Omental fat pad (tissue), 4 donors: ENCODE measurements at places on chromosomes 2 and 18.
A peak's percentile ranks its signal among the peaks of the same experiment; 100 is the strongest.

GRCh38 chr2:197885587-197885986 is 81.2 kb downstream of the PLCL1 start:
- DNase-seq = no peak

- no peak for DNase-seq
These were observed 53.3 kb downstream of the MEMO1 start for GRCh38 chr2:31957354-31958139.

- DNase-seq = peak; percentile 59
These were observed 32.1 kb upstream of the SP3 start for GRCh38 chr2:173997269-173997668.

DNA sequence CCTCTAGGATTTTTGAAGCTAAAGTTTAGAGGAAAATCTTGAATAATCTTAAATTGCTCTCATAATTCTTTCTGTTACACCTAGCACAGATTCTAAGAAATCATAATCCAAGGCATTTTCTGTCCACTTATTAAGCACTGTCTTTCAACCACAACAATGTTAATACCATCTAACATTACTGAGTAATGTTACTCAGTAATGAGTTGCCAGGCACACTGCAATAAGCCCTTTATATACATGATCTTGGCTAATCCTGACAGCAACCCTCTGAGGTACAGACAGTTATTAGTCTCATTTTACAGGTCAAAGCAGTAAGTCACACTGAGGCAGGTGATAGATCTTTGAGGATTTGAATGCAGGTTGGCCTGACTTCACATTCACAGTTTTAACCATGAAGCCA is 291.9 kb downstream of the ALK start:
- DNase-seq = no peak

GRCh38 chr2:128799730-128800129 is 481.1 kb upstream of the HS6ST1 start:
- DNase-seq = no peak
